ENCODE measurements at places on chromosomes 2 and 18. TPM values are rescaled to one million over a fixed set of nuclear protein-coding genes. Genes with fewer than 3 reads are reported as not detected.
A peak's percentile ranks its signal among the peaks of the same experiment; 100 is the strongest.

Gene PLGLB1
- 2.7 TPM for total RNA-seq

- no peak for DNase-seq
- H3K4me3 ChIP-seq, result no peak overlapping the region
- no peaks in the 10 kb centered on the region for H3K36me3 ChIP-seq
- no peak overlapping the region for H3K27ac ChIP-seq
Observed at GRCh38 chr18:40678318-40678717, 1276.7 kb upstream of the PIK3C3 start.

DNA sequence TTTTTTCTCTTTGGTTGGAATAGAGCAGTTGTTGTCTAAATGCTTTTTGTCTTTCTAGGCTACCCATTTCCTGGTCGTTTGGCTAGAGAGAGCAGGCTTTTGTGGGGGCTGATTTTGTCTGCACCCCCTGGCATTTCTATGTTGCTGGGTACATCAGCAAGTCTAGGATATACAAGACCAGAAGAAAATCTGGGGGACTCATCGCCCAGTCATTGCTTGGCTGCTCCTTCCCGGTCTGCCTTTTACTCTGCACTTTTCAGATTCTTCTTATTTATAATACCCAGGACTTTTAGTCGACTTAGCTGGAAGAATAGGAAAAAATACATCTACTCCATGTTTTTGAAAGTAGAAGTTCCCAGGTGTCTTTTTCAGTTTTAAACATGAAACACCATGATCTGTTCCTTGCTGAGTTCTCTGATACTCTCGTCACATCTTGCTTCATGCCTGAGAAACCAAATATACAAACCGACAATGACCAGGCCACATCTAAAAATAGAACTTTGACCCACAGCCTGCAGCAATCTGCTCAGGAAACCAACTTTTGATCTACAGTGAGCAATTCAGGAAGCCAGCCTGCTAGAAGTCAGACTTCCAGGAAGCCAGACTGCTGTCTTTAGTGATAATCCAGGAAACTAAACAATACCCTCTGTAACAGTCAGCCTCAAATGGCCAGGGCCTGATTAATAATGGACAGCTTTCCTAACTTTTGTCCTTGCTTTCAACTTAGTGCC lies 163.8 kb upstream of the MEX3C start:
- no peaks in the 10 kb centered on the region for H3K4me1 ChIP-seq
- DNase-seq, result no peak
- no peaks in the 10 kb centered on the region for H3K36me3 ChIP-seq
- no peak overlapping the region for H3K4me3 ChIP-seq

Gene GRHL1
- total RNA-seq, result 10.6 TPM

Gene SDC1
- total RNA-seq, result 128 TPM

DNA sequence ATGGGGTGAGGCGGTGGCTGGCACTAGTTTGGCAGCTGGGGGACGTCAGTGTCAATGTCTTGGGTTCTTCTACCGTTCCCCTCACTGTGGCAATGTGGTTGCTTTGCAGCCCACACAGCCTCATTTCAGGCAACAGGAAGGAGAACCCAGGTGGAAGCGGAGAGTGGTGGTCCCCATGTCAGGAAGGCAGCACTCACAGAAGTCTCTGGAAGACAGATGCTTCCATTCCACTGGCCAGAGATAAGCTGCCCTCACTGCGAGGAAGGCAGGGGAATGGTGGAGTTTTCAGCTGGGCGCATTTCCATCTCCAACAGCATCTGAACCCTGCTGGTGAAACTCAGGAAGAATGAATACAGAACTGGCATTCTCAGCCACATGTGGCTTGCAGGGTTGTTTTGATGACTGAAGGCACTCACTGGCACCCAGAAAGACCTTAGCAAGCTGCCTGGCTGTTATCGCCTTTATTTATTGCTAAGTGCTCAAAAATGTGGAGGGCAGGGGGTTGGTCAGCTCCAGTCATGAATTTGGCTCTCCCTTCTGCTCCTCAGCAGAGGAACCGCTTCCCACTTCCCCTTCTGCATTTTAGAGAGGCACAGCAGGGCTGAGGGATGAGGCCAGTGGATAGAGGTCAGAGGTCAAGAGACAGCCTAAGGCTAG lies 19.4 kb downstream of the KCNIP3 start:
- H3K27ac ChIP-seq, result peak overlapping the region; percentile 88
- no peaks in the 10 kb centered on the region for H3K27me3 ChIP-seq
- peak; percentile 93 for DNase-seq
- H3K4me1 ChIP-seq, result peaks cover 82% of the 10 kb centered on the region
- peak overlapping the region; percentile 46 for H3K4me3 ChIP-seq

GRCh38 chr18:40152859-40153258 lies 1802.2 kb upstream of the PIK3C3 start:
- no peak overlapping the region for H3K27ac ChIP-seq
- DNase-seq, result no peak
- no peaks in the 10 kb centered on the region for H3K36me3 ChIP-seq
- no peaks in the 10 kb centered on the region for H3K27me3 ChIP-seq
- H3K4me3 ChIP-seq, result no peak overlapping the region
